ENCODE measurements at places on chromosomes 5 and 9.

- DNase-seq: peak; percentile 53
Observed at GRCh38 chr5:98470747-98471146, 302.7 kb upstream of the RGMB start.

DNA sequence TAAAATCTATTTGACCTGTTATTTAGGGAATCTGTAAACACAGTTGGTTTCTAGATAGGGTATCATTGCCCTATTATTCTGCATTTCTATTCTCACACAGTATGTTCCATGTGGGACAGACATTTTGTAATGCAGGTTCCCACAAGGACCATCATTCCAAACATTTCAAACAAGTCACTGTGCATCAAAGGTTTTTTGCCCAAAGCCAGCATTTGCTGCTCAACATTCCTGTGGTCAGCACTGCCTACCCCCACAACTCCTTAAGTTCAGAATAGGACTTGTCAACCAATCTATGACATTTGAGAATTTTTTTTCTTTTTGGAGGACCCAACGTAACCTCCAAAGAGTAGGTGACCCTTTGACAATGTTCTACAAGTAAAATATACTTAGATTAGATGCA, 95.7 kb downstream of the LPAR1 start:
- peak; percentile 90 for DNase-seq

DNA sequence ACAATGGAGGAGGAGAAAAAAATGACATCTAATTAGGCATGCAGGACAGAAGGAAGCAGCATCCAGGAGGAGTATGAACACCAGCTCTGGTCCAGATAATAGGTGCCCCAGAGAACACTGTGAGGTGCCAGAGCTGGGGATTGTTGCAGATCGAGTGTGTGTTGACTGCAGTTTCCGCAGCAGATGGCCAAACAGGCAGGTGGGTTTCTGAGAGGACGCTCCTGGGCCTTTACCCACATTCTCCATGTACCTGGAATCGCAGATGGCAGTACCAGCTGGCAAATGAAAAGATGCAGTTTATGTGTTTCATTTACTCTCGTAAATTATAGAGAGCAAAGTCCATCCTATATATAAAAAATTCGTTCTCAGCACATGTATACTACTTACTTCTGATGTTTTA, 182.2 kb upstream of the ISL1 start:
- DNase-seq: no peak

DNA sequence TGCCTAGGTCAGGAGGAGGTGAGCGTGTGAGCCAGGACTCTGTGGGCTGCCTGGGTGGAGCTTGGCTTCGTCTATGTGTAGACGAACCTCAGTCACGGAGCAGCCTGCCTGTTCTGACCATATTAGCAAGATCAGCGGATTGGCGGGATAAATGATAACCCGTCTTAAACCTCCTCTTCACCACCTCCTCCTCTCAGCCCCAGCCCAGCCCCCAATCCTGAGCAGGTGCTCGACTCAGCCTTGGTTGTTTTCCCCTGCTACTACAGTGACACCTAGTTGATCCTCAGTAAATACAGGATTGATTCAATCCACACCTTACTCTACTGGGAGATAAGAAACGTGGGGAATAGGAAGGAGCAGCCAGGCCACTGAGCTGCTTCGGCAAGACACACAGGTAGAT, 286.1 kb downstream of the IRX2 start:
- no peak for DNase-seq

DNA sequence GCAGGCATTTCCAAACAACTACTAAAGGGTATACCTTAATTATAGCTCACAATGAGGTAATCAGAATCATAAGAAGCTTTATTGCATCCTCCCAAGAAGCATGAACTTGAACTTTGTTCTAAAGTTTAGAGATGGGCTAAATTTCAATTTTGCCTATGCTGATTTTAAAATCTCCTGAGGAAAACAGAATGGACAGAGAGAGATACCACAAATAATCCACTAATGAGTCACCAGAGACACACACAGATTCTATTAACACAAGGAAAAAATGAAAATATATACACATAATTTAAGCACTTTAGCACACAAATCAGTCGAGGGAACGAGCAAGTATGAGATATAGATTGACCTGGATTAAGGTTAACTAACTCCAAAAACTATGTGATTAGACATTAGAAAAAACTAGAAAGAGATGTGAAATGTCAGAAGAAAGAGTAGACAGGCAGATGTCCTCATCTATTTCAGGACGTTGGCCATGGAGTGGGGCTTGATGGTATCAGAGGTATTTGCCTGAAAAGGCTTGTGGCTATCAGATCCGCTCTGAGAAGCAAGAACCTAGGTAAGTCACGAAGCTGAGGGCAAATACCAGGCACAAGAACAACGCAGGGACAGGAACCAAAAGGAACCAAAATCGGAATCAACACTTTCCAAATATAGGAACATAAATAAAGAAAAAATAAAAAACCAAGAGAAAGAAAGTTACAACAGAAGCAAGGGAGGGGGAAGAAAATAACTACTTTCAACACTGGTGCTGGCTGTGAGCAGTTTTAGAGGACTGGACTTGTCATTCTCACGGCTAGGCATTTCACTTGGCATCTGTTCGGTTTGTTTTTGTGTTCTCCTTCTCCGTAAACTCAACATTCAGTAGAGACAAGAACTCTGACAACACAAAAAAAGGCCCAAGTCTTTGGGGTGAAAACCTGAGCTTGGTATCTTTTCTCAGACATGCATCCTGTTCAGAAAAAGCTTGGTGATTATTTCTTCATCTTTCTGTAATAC, 294.6 kb upstream of the PUM3 start:
- DNase-seq: peak; percentile 51
